ENCODE measurements at places on chromosomes 1 and 21. TPM values are rescaled to one million over a fixed set of nuclear protein-coding genes. Genes with fewer than 3 reads are reported as not detected.

GRCh38 chr1:209323743-209324142 lies 259.8 kb upstream of the CAMK1G start:
- no peak for DNase-seq
- H3K27me3 ChIP-seq, result no peaks in the 10 kb centered on the region
- H3K27ac ChIP-seq, result no peak overlapping the region
- no peak overlapping the region for H3K4me3 ChIP-seq

GRCh38 chr1:37553598-37553926 lies 531 bp downstream of the SNIP1 start:
- DNase-seq, result no peak
- no peaks in the 10 kb centered on the region for H3K27me3 ChIP-seq
- H3K27ac ChIP-seq, result peak overlapping the region; percentile 97

Gene KLHDC7A
- 1.6 TPM for total RNA-seq

DNA sequence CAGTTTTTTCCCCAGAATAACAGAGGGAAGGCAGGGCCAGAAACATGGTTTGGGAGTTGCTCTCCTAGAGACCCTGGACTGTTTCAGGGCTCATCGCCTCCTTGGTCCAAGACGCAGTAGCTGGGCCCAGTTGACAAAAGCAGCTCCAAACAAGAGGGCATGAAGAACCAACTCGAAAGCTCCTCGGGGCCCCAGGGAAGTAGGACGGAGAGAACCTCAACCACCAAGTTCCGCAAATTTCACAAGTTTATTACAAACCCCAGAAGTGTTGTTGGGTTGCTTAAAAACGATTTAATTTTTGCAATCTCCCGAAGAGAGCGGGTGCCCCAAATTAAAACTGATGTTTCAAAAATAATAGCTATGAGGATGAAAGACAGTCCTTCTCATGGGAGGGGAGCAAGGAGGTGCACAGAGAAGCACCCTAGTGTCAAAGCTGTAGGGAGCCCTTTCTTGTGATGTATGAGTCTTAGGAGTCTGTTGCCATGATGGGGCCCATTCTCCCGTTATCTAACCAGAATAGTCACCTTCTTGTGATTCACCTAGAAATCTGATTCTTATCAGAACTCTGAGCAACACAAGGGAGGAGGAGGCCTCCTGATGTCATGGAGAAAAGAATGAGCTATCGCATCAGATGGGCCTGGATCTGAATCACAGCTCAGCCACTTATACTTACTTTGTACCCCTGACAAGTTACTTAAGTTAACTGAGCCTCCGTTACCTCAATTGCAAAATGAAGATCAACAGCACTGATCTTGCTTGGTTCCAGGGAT lies 165.7 kb upstream of the IRF2BP2 start:
- no peak overlapping the region for H3K27ac ChIP-seq
- no peak for DNase-seq
- H3K27me3 ChIP-seq, result no peaks in the 10 kb centered on the region

DNA sequence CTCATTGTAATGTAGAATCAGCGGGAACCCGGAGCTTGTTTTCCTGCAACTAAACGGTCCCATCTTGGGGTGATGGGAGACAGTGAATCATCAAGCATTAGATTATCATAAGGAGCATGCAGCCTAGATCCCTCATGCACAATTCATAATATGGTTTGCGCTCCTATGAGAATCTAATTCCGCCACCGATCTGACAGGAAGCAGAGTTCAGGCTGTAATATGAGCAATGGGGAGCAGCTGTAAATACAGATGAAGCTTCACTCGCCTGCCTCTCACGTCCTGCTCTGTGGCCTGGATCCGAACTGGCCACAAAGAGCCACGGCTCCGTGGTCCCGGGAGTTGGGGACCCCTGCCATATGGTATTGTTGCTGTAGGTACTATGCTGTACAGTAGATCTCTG lies 1.6 kb downstream of the IFI44 start:
- H3K4me1 ChIP-seq, result no peaks in the 10 kb centered on the region
- peaks cover 5% of the 10 kb centered on the region for H3K27me3 ChIP-seq
- DNase-seq, result no peak
- no peak overlapping the region for H3K4me3 ChIP-seq

Gene ALX3
- 2.8 TPM for total RNA-seq

- peaks cover 33% of the 10 kb centered on the region for H3K27me3 ChIP-seq
- H3K27ac ChIP-seq, result no peak overlapping the region
- no peaks in the 10 kb centered on the region for H3K36me3 ChIP-seq
- no peaks in the 10 kb centered on the region for H3K4me1 ChIP-seq
- no peak overlapping the region for H3K4me3 ChIP-seq
Observed at GRCh38 chr1:236615399-236616148, 11.3 kb upstream of the HEATR1 start.

- no peak overlapping the region for H3K4me3 ChIP-seq
- no peaks in the 10 kb centered on the region for H3K4me1 ChIP-seq
- H3K27ac ChIP-seq, result no peak overlapping the region
Observed at GRCh38 chr1:43327549-43328292, 9.9 kb upstream of the MPL start.

DNA sequence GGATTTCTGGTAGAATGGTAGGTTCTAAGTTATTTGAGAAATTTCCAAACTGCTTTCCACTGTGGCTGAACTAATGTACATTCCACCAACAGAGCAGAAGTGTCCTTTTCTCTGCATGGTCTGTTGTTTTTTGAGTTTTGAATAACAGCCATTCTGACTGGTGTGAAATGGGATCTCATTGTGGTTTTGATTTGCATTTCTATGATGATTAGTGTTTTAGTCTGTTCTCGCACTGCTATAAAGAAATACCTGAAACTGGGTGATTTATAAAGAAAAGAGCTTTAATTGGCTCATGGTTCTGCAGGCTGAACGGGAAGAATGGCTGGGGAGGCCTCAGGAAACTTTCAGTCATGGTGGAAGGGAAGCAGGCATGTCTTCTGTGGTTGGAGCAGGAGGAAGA lies 80.3 kb downstream of the SDCCAG8 start:
- H3K36me3 ChIP-seq, result peaks cover 37% of the 10 kb centered on the region
- no peaks in the 10 kb centered on the region for H3K27me3 ChIP-seq
- no peak overlapping the region for H3K4me3 ChIP-seq
- no peak overlapping the region for H3K27ac ChIP-seq
- H3K4me1 ChIP-seq, result peaks cover 4% of the 10 kb centered on the region

GRCh38 chr21:45980697-45981096 lies 873 bp upstream of the COL6A1 start:
- DNase-seq, result no peak
- H3K4me3 ChIP-seq, result no peak overlapping the region
- peaks cover 24% of the 10 kb centered on the region for H3K27me3 ChIP-seq
- H3K27ac ChIP-seq, result no peak overlapping the region

DNA sequence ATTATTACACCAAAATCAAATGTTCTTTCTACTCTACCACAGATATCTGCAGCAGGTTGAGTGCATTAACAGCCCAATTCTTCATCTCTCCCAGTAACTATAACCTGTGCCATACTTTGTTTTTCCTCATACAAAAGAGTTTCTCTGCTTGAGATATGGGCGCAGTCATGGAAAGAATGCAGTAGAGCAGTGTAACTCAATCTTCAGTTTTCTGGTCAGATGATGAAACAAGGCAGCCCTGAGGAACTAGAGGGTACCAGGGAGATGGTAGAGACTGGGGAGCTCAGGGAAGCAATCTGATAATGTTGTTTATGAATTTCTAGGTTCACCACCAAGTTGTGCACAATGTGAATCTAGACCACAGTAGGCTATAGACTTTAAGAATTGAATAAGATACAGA lies 39.6 kb downstream of the ASPM start:
- H3K27ac ChIP-seq, result no peak overlapping the region
- H3K4me3 ChIP-seq, result no peak overlapping the region
- H3K27me3 ChIP-seq, result no peaks in the 10 kb centered on the region
- DNase-seq, result no peak
- no peaks in the 10 kb centered on the region for H3K4me1 ChIP-seq

DNA sequence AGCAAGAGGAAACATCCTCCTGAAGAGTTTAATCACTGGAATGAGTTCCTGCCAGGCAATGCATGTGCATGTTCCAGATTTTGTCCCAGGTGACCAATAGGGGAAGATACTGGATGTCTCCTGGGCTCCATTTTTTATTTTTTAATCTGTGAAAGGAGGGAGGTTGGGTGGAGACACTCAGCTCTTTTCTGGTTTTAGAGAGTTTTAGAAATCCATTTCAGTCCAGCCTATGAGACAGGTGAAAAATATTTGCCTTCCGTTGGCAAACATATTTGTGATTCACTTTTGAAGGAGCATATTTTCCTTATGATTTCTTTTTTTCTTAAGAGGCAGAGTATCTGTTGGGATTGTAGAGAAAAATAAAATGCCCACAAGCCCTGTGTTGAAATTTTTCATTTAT lies 70.7 kb downstream of the ABCA4 start:
- peaks cover 8% of the 10 kb centered on the region for H3K27me3 ChIP-seq
- H3K27ac ChIP-seq, result no peak overlapping the region

Gene LCE1C
- not detected for total RNA-seq

DNA sequence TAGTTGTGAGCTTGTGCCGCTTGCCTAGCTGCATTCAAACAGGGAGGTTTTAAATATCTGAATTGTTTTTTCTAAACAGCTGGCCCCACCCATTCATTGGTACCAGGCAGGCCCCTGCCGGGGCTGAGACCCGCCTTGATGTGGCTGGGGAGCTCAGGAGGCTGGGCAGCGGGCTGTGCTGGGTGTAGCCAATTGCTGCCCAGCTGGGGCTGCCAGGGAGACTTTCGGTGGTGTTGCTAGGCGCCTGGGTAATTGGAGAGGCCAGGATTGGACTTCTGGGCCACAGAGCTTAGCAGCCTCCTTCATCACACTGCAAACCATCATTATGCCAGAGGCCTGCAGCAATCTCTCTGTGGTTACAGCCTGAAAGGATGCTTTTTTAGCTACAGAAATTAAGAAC lies 12.2 kb downstream of the RHBDL2 start:
- H3K4me1 ChIP-seq, result no peaks in the 10 kb centered on the region
- no peak overlapping the region for H3K27ac ChIP-seq
- peaks cover 9% of the 10 kb centered on the region for H3K27me3 ChIP-seq
- no peaks in the 10 kb centered on the region for H3K36me3 ChIP-seq
- no peak overlapping the region for H3K4me3 ChIP-seq

Gene LORICRIN
- total RNA-seq, result not detected

GRCh38 chr1:19577561-19577960 lies 66.5 kb upstream of the NBL1 start:
- peaks cover 9% of the 10 kb centered on the region for H3K27me3 ChIP-seq
- H3K4me3 ChIP-seq, result no peak overlapping the region
- H3K27ac ChIP-seq, result no peak overlapping the region

Gene LMOD1
- total RNA-seq, result 0.62 TPM

DNA sequence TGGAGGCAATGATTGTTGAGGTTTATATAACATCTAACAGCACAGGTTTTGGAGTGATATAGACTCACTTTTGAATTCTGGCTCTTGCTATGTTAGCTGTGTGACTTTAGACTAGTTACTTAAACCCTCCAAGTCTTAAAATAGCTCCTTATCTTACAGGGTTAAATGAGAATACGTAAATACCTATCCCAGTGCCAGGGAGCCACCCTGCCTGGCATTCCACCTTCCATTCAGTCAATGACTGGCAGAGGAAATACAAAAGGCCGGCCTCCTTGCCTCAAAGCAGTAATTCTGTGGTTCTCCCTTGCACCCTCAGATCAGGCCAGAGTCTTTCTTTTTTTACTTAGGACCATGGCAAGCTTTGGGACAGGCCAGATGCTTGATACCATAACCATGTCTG lies 31.8 kb downstream of the DBT start:
- H3K4me1 ChIP-seq, result no peaks in the 10 kb centered on the region
- no peak overlapping the region for H3K27ac ChIP-seq
- H3K27me3 ChIP-seq, result no peaks in the 10 kb centered on the region
- H3K36me3 ChIP-seq, result peaks cover 8% of the 10 kb centered on the region
- no peak overlapping the region for H3K4me3 ChIP-seq

GRCh38 chr1:47436979-47437446 lies 831 bp upstream of the FOXD2 start:
- peaks cover 52% of the 10 kb centered on the region for H3K27me3 ChIP-seq
- peak overlapping the region; percentile 68 for H3K4me3 ChIP-seq
- no peak overlapping the region for H3K27ac ChIP-seq
- no peaks in the 10 kb centered on the region for H3K36me3 ChIP-seq

GRCh38 chr1:208835097-208835463 lies 590.9 kb upstream of the PLXNA2 start:
- H3K4me1 ChIP-seq, result peaks cover 15% of the 10 kb centered on the region
- peak overlapping the region; percentile 75 for H3K27ac ChIP-seq
- no peaks in the 10 kb centered on the region for H3K36me3 ChIP-seq
- DNase-seq, result no peak
- H3K4me3 ChIP-seq, result no peak overlapping the region

DNA sequence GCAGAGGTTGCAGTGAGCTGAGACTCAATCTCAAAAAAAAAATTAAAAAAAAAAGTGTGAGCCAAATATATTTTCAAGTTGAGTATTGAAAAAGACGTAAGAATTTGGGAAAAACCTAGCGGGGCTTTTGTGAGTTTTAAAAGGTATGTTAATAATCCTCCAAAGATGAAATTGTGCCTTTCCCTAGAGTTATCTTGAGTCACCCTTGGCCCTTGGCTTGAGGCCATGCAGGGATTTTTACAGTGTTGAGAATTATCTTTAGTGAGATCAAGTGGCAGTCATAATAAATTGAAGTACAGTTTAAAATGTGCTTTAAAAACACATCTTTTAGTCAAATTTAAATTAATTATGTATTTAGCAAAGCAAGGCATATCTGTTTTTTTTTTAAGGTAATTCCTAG lies 32.7 kb downstream of the PPP2R5A start:
- no peak for DNase-seq

GRCh38 chr1:149942207-149942606 lies 5.5 kb upstream of the MTMR11 start:
- no peak overlapping the region for H3K4me3 ChIP-seq
- peaks cover 15% of the 10 kb centered on the region for H3K4me1 ChIP-seq
- peaks cover 2% of the 10 kb centered on the region for H3K27me3 ChIP-seq
- H3K36me3 ChIP-seq, result peaks cover 15% of the 10 kb centered on the region
- no peak overlapping the region for H3K27ac ChIP-seq

Gene LCE1B
- not detected for total RNA-seq

Gene TTC39A
- total RNA-seq, result 26.0 TPM

DNA sequence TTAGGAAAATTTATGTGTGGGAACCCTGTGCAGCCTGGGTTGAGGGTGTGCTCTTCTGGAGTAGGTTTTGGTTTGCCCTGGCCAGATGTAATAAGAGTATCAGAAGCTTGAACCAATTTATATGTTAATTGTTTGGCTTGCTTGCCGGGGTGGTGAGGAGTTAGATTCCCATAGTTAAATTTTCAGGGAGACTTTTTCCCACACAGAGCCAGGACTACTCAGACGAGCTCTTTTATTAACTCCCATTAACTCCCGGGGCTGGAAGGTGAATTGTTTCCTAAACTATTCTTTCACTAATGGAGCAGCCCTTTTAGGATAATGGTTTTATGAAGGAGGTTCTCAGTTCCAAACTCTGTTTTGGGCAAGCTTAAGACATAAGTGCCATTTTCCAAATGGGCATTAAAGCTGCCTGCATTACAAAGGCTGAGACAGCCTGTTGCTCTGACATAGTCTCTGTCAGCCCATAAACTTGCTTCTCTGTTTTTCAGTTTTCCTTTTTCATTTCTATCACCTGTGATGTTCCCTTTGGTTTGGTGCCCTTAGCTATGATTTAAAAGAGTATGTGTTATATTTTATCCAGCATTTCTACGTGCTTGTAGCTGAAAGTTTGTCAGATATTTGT lies 18.0 kb upstream of the RAB3GAP2 start:
- DNase-seq, result no peak
- H3K36me3 ChIP-seq, result no peaks in the 10 kb centered on the region
- no peak overlapping the region for H3K4me3 ChIP-seq
- H3K27ac ChIP-seq, result no peak overlapping the region
- H3K4me1 ChIP-seq, result no peaks in the 10 kb centered on the region

GRCh38 chr1:78171736-78172590 lies 126.2 kb downstream of the GIPC2 start:
- H3K4me1 ChIP-seq, result no peaks in the 10 kb centered on the region
- H3K27ac ChIP-seq, result no peak overlapping the region
- DNase-seq, result no peak

Gene CLCA1
- not detected for total RNA-seq

Gene RNU1-2
- total RNA-seq, result 3,957 TPM
